ENCODE measurements at places on chromosomes 2 and 18. TPM values are rescaled to one million over a fixed set of nuclear protein-coding genes. Genes with fewer than 3 reads are reported as not detected.

The DES gene
- 0.10 TPM for total RNA-seq

GRCh38 chr2:178485356-178485755, 5.1 kb downstream of the PLEKHA3 start:
- no peak for DNase-seq

The FAP gene
- total RNA-seq, result not detected

GRCh38 chr2:187532333-187533120, 21.7 kb downstream of the TFPI start:
- no peak for DNase-seq

- DNase-seq, result no peak
Observed at GRCh38 chr2:54706622-54707021, 16.8 kb upstream of the EML6 start.

GRCh38 chr2:106306387-106306786, 112.3 kb upstream of the UXS1 start:
- no peak for DNase-seq

- no peak for DNase-seq
Observed at GRCh38 chr2:57990118-57990725, 56.4 kb upstream of the VRK2 start.

DNA sequence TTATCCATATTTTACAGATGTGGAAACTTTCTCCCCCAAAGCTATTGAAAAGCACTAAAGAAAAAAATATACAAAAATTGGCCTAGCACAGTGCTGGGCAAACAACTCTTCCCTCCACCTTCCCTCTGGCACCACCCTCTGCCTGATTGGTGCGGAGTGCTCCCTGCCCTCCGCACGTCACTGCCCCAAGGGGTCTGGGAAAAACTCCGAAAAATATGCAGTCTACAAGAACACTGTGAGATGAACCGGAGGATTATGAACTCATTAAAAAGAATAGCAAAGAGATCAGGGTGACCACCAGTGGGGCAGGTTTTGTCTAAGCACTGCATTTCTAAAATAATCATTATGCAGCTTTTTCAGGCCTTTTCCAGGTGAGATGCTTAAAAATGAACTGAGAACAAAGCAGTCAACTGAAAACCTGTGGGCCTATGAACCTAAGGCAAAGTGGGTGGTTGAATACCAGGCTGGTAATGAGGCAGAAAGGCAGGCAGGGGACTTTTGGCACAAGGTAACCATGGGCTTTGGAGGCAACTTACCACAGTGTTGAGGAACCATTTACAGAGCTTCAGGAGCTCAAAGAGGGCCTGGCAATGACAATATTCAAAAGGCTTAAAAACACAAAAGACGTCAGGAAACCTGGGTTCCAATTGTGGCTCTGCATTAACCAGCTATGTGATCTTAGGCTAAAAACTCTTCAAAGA, 57.5 kb downstream of the AAK1 start:
- no peak for DNase-seq

DNA sequence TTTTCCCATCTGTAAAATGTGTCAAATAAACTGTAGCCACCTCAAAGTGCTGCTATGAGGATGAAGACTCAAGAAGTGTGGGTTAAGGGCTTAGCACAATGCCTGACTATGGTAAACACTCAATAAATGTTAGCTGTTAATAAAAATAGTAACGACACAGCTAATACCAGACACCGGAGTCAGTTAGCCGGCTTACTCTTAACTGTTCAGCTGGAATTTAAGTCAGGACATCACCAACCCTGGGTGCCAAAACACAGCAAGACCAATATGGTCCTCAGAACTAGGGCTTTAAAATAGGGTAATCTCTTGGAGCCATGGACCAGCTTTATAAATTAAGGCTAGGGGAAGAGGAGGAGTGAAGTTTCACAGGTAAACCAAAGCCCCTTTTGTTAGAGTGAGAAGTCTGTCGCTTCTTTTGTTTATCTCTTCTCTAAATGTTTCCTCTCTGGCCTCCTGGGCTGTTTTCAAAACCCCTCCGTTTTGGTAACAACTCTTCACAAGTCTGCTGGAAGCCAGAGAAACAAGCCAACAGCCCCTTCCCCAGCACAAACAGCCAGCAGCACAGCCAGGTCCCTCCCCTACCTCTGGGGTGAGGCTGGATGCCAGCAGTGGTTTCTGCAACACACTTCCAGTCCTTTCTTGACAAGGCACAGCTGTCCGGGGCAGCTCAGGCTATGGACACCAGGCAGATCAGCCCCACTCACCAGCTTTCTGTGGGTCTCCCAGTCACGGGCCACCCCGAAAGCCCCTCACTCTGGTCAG, 13.8 kb upstream of the FZD7 start:
- DNase-seq, result no peak

Measured in endothelial cell (in vitro differentiated cells).